HCT116 (cell line): ENCODE measurements at places on chromosomes 3 and 15. TPM values are rescaled to one million over a fixed set of nuclear protein-coding genes. Genes with fewer than 3 reads are reported as not detected.

Gene LPP
- total RNA-seq = 54.0 TPM

Gene TTLL13
- 1.0 TPM for total RNA-seq

Gene FOXL2
- total RNA-seq = not detected

Gene SNAP23
- total RNA-seq = 31.2 TPM

Gene CSTA
- total RNA-seq = 11.0 TPM

DNA sequence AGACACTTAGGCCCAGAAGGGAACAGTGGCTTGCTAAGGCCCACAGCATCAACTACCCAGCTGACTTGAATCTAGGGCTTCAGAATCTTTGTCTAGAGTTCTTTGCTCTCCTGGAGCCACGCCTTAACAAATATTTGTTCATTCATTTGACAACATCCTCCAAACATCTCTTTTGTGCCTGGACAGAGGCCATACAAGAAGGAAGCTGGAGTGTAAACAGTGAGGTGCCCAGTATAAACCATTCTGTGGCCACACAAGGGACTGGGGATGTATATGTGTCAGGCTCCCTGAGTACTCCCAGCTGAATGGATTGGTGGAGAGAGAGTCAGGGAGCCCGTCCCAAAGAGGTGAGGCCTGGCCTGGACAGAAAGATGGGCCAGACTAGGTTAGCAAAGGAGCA, 3.4 kb downstream of the CIB2 start:
- peaks cover 15% of the 10 kb centered on the region; the same call in 1 of the 2 replicates for H3K4me1 ChIP-seq
- no peaks in the 10 kb centered on the region for H3K36me3 ChIP-seq
- no peak for DNase-seq
- no peaks in the 10 kb centered on the region for H3K27me3 ChIP-seq

DNA sequence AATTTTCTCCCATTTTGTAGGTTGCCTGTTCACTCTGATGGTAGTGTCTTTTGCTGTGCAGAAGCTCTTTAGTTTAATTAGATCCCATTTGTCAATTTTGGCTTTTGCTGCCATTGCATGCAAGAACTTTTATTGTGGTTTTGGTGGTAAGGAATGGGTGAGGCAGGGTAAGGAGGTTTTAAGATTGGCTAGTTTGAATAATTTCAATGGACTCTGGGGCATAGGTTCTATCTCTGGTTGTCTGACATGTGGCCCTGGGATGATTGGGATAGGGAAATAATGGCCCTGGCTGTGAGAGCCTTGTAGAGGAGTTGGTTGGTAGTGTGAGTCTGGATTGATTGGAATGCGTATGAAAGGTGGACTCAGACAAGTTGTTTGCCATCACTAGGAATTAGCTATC, 38.0 kb downstream of the SEC22A start:
- no peaks in the 10 kb centered on the region for H3K27me3 ChIP-seq
- no peaks in the 10 kb centered on the region for H3K4me1 ChIP-seq
- H3K4me3 ChIP-seq = no peak overlapping the region
- H3K27ac ChIP-seq = no peak overlapping the region

Gene FBXL22
- total RNA-seq = 0.49 TPM

DNA sequence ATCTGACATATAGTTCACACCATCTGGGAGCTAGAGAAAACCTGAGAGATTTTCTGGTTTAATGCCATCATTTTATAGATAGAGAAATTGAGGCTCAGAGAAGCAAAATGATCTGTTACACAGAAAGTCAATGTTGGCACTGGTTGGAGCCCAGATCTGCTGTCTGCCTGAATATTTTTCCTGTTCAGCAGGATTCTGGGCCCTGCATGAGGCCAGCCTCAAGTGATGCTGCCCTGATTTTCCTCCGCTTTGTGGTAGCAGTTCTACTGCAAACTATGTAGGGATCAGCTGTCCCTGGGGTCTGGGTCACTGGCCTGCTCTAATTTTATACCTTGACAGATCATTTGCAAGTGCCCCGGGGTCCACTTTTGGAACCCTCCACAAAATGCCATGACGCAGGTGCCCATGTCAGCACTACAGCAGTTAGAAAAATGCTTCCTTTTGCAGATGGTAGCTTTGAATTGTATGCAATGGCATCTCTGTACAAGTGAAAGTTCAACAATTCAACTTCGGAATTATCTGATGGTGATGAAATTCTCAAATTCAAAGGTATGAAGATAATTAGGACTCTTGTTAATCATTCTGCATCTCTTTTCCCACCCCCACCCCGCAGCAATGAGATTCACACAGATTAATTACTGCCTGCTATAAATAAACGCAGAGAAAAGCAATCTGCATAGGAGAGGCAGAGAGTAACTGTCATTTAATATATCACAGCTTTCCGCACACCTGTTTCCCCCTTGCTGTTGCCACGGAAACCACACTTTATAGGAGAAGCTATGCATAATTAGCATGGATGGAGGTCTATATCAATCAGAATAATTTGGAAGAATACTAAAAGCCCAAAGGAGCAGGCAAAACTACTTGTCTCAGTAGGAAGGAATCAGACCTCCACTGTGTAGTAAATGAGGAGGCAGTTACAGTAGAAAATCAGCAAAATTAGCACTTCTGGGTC, 222.6 kb downstream of the PDCD6IP start:
- no peak overlapping the region for H3K27ac ChIP-seq
- H3K4me3 ChIP-seq = no peak overlapping the region
- no peaks in the 10 kb centered on the region for H3K4me1 ChIP-seq
- peaks cover 28% of the 10 kb centered on the region for H3K27me3 ChIP-seq
- DNase-seq = no peak

Gene PLXNA1
- 30.3 TPM for total RNA-seq

- no peak overlapping the region for H3K4me3 ChIP-seq
- no peak overlapping the region for H3K27ac ChIP-seq
- peaks cover 36% of the 10 kb centered on the region; the same call in 1 of the 2 replicates for H3K36me3 ChIP-seq
- peaks cover 14% of the 10 kb centered on the region for H3K4me1 ChIP-seq
Observed at GRCh38 chr3:49015765-49016164, 2.6 kb downstream of the DALRD3 start.

DNA sequence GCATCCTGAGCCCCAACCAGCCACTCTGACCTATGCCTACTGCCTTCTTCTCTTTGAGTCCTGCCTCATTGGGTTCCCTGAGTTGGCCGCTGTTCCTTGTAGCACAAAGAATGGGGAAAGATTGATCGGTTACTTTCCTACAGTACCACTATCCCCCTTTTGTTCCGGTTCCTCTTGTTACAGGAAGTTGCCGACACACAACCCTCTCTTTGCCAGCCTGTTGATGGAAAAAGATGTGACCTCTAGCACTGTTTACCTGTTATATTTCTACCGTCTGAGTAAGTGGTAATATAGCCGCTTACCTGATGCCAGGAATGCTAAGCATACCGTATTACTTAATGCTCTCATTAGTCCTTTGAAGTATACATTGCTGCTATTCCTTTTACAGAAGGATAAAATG, 9.7 kb upstream of the AHSG start:
- no peaks in the 10 kb centered on the region for H3K27me3 ChIP-seq
- DNase-seq = no peak
- H3K36me3 ChIP-seq = no peaks in the 10 kb centered on the region
